AG08396 (cell line): ENCODE measurements at places on chromosomes 5 and 9.

- DNase-seq: no peak
Observed at GRCh38 chr5:139767960-139768359, 27.6 kb upstream of the PSD2 start.

GRCh38 chr9:114150608-114151007, 4.7 kb upstream of the COL27A1 start:
- no peak for DNase-seq

DNA sequence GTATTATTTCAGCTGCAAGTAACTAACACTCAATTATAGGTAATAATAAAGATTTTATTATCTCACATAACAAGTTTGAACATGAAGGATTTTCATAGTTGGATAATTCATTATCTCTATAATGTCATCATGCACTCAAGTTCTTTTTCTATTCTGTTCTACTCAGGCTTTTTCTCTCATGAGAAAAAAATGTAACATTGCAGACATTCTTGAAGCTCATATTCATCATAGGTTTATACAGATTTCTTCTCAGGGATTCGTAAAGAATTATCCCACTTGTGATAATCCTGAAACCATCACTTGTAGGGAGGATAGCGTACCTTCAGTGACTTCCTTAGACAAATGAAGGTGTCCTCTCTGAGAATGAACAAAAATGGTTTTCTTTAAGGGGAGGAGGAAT, 150.3 kb downstream of the XRCC4 start:
- no peak for DNase-seq

DNA sequence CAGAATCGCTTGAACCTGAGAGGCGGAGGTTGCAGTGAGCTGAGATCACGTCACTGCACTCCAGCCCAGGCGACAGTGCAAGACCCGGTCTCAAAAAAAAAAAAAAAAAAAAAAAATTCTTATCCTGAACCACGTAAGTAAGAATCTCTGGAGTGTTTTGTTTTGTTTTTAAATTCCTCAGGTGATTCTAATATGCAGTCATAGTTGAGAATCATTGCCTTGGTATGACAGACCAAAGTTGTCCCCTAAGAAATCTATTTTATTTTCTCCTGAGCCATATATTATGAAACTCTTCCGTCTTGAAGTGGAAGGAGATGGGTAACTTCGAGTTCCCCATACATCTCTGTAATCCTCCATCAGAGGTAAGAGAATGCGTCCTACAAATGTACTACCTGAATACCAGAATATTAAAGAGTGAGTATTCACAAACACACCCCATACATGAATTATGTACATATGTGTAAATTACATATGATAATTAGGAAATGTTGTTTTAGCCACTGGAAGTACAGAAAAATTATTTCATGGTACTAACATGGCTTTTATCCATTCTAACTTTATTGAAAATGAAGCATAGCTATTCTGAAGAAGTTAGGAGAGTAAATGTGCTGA, 26.7 kb upstream of the SVEP1 start:
- DNase-seq: no peak

DNA sequence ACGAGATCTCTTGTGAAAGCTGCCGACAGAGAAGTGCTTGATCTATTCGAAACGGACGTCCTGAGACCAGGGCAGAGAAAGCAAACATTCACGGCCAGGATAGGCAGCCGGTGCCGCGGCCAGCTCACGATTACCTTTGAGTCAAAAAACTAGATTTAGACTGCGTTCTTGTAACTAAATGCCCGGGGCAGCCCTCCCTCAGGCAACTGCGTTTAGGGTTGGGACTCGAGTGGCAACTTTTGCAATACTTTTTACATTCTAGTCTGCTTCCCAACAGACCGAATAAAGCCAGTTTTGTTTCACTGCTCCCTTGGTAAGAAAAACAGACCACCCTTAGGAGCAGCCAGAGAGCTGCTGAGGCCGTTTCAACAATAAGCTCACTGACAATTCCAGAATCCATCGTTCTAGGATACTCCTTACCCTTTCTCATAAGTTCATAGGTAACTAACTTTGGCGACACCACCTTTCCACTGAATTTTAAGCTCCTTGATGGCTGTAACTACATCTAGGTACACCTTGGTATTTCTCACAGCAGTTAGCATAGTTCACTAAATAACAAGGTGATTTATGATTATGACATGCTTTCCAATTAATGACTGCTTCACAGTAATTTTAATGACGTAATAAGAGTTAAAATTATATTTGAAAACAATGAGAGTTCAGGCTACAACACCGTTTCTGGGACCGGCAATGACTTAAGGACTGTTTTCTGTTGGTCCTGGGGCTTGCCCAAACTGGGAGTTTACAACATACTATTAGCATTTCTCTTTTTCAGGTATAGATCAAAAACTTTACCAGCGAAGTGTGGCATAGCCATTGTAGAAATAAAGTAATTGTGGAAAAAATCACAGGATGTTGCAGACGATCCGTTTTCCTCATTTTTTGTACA, 899 bp upstream of the RAPGEF6 start:
- peak; percentile 8 for DNase-seq

GRCh38 chr9:126508171-126508591, 105.5 kb upstream of the LMX1B start:
- no peak for DNase-seq

GRCh38 chr5:149901511-149901910, 43.1 kb downstream of the PDE6A start:
- no peak for DNase-seq

GRCh38 chr5:1208743-1209488, 7.5 kb downstream of the SLC6A19 start:
- DNase-seq: peak; percentile 68

- no peak for DNase-seq
Observed at GRCh38 chr5:92864591-92864990, 716.4 kb downstream of the NR2F1-AS1 start.

- no peak for DNase-seq
Observed at GRCh38 chr5:89399548-89399947, 516.6 kb upstream of the MEF2C start.

- DNase-seq: no peak
Observed at GRCh38 chr9:68457803-68458202, 82.9 kb downstream of the TMEM252 start.

- DNase-seq: no peak
Observed at GRCh38 chr5:2553611-2554010, 197.9 kb downstream of the IRX2 start.

DNA sequence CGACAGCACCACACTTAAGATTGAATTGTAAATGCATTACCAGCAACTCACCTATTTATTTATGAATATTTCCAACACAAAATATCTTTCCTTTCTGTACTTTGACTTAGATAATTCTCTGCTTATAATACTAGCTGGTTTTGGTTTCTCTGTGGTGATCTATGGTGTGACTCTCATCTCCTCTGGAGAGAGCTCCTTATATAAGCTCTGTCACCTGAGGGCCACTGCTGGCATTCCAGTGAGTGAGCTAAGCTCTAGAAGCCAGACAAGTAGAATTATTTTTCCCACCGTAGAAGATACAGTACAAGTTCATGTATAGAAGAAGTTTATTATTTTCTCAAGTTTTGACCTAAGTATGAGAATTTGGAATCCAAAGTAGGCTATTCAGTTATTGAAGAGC, 111.5 kb downstream of the CDC42SE2 start:
- no peak for DNase-seq

GRCh38 chr5:76736679-76737556, 21.0 kb downstream of the F2R start:
- DNase-seq: no peak

- DNase-seq: no peak
Observed at GRCh38 chr5:122301016-122301415, 11.0 kb upstream of the SNCAIP start.

DNA sequence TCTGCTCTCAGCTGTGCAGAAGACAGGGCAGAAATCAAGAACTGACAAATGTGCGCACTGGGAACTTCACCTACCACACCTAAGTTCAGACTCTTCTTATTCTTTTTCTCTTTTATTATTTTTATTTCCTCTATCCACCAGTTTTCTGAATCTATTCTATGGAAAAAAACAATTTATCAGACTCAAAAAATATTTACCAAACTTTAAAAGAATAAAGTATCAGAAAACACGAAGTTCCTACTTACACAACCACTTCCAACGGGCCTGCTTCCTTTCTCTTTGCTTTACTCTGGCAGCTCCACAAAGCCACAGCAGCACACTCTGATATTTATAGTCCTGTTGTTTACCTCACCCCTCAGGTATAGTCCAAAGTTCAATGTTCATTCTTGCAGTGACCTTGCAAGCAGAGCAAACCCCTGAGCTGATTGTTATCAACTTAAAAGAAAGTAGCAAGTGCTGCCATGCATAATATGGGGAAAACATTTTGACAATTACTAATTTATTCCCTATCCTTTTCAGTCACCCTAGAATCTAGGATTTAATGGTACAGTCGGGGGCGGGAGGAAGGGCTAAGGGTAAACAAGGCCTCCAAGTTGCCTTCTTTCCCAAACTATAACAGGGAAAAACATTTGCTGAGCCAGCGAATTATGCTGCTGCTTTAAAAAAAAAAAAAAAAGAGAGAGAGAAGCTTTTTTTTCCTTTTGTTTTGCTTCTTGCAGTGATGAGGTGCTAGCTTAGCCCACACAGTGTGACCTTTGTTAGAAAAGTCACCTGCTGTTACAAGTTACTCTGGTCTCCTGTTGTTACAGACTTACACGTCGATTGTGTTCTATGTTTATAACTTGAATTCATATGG, at the start of gene SELENOP:
Gene SELENOP, minus strand, starts transcription at position 302 of the 856 bp plus-strand sequence. CDS start 3,539 bp downstream, outside the sequence.
- DNase-seq: peak; percentile 54

DNA sequence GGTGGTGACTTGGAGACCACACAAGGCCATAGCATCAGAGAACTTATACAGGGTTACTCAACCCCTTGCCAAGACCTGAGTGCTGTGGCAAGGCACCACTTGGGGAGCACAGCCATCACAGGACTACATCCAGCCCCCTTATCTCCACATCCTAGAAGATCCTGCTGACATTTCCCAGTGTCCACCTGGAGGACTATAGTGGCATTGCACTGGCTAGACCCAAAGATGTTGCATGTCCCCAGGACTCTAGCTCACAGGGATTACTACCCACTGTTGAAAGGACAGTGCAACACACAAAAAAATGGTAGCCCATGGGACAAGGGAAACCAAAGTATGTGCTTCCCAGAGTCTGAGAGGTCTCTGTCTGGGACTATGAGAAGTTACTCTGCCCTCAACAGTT, 411.1 kb upstream of the NUDT12 start:
- DNase-seq: no peak

GRCh38 chr5:175321927-175322532, 122.0 kb downstream of the DRD1 start:
- peak; percentile 41 for DNase-seq

GRCh38 chr9:108889649-108890067, 27.6 kb downstream of the ACTL7A start:
- DNase-seq: no peak

GRCh38 chr5:1507961-1508658, 15.7 kb downstream of the LPCAT1 start:
- no peak for DNase-seq

GRCh38 chr9:126692041-126692758, 78.5 kb downstream of the LMX1B start:
- no peak for DNase-seq

DNA sequence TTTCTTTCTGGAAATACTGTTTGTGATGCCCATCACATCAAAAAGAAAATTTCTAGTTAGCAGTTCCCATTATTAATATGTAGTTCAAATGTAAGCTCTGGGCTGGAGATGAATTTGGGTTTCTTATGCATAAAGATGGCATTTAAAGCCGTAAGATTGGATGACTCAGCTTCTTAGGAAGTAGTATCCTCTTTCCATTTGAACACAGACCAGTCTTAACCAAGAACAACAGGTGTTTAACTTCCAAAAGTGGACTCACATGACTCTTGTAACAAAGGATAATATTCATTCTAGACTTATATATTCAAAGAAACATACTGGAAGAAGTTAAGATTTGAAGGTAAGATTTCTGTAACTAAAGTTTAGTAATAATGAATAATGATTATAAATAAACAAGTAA, 330.5 kb downstream of the TLR4 start:
- no peak for DNase-seq
